HCT116 (cell line): ENCODE measurements at places on chromosomes 1 and 21.

GRCh38 chr1:65001231-65001792 is 35.0 kb upstream of the JAK1 start:
- no peaks in the 10 kb centered on the region for H3K36me3 ChIP-seq
- no peaks in the 10 kb centered on the region for H3K27me3 ChIP-seq
- no peak for DNase-seq
- no peak overlapping the region for H3K4me3 ChIP-seq
- H3K4me1 ChIP-seq, result peaks cover 4% of the 10 kb centered on the region; the same call in 1 of the 2 replicates
- no peak overlapping the region for H3K27ac ChIP-seq

- H3K27me3 ChIP-seq, result no peaks in the 10 kb centered on the region
- H3K4me1 ChIP-seq, result peaks cover 3% of the 10 kb centered on the region; the same call in 1 of the 2 replicates
- H3K27ac ChIP-seq, result no peak overlapping the region
- no peak for DNase-seq
Measured at GRCh38 chr21:45545691-45546531, 3.7 kb upstream of the SLC19A1 start.

GRCh38 chr21:30340714-30341573 is 3.5 kb upstream of the KRTAP27-1 start:
- DNase-seq, result peak; percentile 3
- no peaks in the 10 kb centered on the region for H3K4me1 ChIP-seq
- H3K36me3 ChIP-seq, result no peaks in the 10 kb centered on the region
- no peak overlapping the region for H3K4me3 ChIP-seq
- no peaks in the 10 kb centered on the region for H3K27me3 ChIP-seq

- H3K4me3 ChIP-seq, result no peak overlapping the region
- H3K4me1 ChIP-seq, result no peaks in the 10 kb centered on the region
- H3K27me3 ChIP-seq, result peaks cover 9% of the 10 kb centered on the region
- no peak overlapping the region for H3K27ac ChIP-seq
- DNase-seq, result no peak
- H3K36me3 ChIP-seq, result no peaks in the 10 kb centered on the region
Measured at GRCh38 chr1:159015440-159015909, 5.8 kb downstream of the IFI16 start.

GRCh38 chr1:10033359-10033845 is 644 bp downstream of the UBE4B start:
- H3K27ac ChIP-seq, result peak overlapping the region; percentile 82
- H3K4me3 ChIP-seq, result peak overlapping the region; percentile 86
- H3K27me3 ChIP-seq, result no peaks in the 10 kb centered on the region
- H3K36me3 ChIP-seq, result peaks cover 3% of the 10 kb centered on the region; the same call in 1 of the 2 replicates
- DNase-seq, result peak; percentile 21

- no peak overlapping the region for H3K27ac ChIP-seq
- DNase-seq, result no peak
- H3K36me3 ChIP-seq, result no peaks in the 10 kb centered on the region
- H3K4me1 ChIP-seq, result no peaks in the 10 kb centered on the region
Measured at GRCh38 chr1:40399984-40400704, 26.6 kb downstream of the SMAP2 start.

DNA sequence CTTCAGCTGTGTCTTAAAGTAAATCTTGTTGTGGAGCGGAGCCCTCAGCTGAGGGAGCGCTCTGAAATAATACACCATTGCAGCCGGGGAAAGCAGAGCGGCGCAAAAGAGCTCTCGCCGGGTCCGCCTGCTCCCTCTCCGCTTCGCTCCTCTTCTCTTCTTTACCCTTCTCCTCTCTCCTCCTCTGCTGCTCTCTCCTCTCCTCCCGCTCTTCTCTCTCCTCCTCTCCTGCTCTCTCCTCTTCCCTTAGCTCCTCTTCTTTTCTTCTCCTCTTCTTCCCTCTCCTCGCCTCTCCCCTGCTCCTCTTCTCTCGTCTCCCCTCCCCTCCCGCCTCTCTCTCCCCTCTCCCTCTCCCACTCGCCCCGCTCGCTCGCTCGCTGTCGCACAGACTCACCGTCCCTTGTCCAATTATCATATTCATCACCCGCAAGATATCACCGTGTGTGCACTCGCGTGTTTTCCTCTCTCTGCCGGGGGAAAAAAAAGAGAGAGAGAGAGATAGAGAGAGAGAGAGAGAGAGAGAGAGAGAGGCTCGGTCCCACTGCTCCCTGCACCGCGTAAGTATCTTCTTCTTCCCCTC is at the start of gene PROX1:
Gene PROX1 (plus strand): TSS at position 47 of the 580 bp plus-strand sequence. CDS start 8,563 bp downstream, outside the sequence.
- no peak for DNase-seq
- H3K36me3 ChIP-seq, result no peaks in the 10 kb centered on the region

DNA sequence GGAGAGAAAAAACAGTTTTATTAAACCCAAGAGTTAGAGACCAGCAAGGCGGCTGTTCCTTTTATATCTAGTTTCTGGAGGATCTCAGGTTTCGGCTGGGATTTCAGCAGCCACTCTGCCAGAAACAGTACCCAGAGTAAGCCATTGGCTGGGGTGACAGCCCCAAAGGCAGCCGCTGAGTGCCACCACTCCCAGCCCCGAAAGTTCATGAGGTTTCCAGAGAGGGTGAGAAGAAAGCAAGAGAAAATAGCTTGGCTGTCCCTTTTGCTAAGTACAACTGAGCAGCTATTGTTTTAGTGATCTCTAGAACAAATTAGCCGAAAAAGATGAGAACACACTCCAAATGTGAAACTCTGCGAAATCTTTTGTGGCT is 1.2 kb downstream of the SH3BGR start:
- H3K27ac ChIP-seq, result no peak overlapping the region
- H3K4me3 ChIP-seq, result no peak overlapping the region
- no peaks in the 10 kb centered on the region for H3K4me1 ChIP-seq
- no peak for DNase-seq
- no peaks in the 10 kb centered on the region for H3K27me3 ChIP-seq
- H3K36me3 ChIP-seq, result no peaks in the 10 kb centered on the region

GRCh38 chr1:230868736-230869385 is 540 bp upstream of the C1orf198 start:
- no peaks in the 10 kb centered on the region for H3K36me3 ChIP-seq
- H3K27me3 ChIP-seq, result no peaks in the 10 kb centered on the region
- H3K4me3 ChIP-seq, result peak overlapping the region; percentile 68
- H3K4me1 ChIP-seq, result peaks cover 6% of the 10 kb centered on the region
- DNase-seq, result peak; percentile 24

DNA sequence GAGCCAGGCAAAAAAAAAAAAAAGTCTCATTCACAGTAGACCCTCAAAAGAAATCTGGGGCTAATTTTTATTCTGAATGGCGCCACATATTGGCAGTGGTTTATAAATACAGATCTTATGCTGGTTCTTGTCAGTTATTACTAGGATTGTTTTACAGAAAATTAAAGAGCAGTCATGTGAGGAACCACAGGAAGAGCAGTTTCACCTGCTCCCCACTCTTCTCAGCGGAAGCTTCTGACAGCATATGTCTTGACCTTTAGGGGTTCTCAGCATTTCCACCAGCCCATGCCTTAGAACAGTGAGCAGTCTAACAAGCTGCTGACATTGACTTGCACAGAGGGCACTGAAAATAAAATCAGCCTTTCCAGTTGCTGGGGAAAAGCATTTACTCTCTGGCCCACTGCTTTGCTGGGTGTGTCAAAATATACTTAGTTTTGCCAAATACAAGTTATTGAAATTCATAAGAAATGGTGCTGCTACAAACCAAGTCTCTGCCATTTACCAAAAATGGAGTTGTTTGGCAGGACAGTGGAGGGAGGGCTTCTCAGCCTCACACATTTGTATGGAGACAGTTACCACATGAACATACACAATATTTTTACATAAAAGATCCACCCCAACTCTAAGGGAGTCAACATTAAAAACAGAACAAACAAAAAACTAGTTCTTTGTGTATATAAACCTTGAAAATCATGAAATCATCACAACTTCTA is 144.2 kb downstream of the SYT2 start:
- H3K36me3 ChIP-seq, result no peaks in the 10 kb centered on the region
- H3K4me3 ChIP-seq, result no peak overlapping the region
- no peak overlapping the region for H3K27ac ChIP-seq
- peaks cover 23% of the 10 kb centered on the region for H3K4me1 ChIP-seq
- H3K27me3 ChIP-seq, result no peaks in the 10 kb centered on the region

DNA sequence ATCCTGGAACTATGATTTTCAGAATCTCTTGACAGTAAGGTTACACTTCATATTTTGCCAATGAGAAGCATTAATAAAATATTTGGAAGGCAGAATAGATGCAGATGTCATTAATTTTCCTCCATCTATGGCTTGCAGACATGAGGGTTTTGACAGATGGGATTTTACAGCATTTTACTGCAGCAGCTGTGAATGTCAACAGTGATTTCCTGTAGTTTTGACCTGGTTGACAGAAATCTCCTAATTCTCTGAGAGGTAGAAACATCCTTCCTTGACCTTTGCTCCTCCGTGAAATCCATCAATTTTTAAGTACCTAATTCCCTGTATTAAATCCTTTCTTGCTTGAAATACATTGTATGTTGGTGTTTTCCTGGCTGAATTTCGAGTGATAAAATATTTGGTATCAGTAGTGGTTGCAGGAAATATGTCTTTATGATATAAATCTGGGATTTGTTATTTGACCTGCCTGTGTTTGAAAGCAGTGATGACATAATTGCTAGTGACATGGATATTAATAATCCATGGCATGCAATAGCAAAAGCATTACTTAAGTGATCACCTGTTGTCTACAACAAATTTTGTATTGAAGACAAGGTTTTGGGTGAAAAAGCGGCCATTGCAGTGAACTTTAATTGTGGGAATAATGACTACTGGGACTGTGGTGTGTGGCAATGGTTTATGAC is 73.9 kb downstream of the HLX start:
- H3K36me3 ChIP-seq, result no peaks in the 10 kb centered on the region
- H3K4me3 ChIP-seq, result no peak overlapping the region
- no peak overlapping the region for H3K27ac ChIP-seq
- no peaks in the 10 kb centered on the region for H3K27me3 ChIP-seq

GRCh38 chr1:180672105-180672504 is 40.3 kb downstream of the XPR1 start:
- no peaks in the 10 kb centered on the region for H3K4me1 ChIP-seq
- no peaks in the 10 kb centered on the region for H3K27me3 ChIP-seq
- no peaks in the 10 kb centered on the region for H3K36me3 ChIP-seq
- no peak overlapping the region for H3K4me3 ChIP-seq

DNA sequence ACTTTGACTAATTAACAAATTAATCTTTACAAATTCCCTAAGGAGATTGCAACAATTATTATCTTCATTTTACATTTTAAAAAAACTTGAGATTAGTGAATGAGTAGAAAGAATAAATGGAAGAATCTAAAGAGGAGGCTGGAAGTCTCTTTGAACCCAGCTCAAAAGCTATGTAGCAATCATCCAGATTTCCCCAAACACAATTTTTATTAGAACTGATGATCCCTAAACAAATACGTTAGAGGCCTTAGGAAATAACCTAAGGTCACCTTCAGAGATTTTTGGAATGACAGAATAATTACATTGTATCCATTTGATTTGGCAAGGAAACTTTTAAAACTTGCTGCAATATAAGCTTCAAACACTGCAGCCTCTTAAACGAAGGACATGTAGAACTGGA is 242.4 kb upstream of the LYPLAL1 start:
- H3K36me3 ChIP-seq, result no peaks in the 10 kb centered on the region
- no peak overlapping the region for H3K4me3 ChIP-seq
- no peaks in the 10 kb centered on the region for H3K4me1 ChIP-seq
